ENCODE measurements at places on chromosomes 11 and 22.

- no peak for DNase-seq
Observed at GRCh38 chr11:117002639-117003299, 95.5 kb downstream of the SIK3 start.

GRCh38 chr22:17912945-17913721 lies 111.2 kb downstream of the MICAL3 start:
- DNase-seq = no peak

DNA sequence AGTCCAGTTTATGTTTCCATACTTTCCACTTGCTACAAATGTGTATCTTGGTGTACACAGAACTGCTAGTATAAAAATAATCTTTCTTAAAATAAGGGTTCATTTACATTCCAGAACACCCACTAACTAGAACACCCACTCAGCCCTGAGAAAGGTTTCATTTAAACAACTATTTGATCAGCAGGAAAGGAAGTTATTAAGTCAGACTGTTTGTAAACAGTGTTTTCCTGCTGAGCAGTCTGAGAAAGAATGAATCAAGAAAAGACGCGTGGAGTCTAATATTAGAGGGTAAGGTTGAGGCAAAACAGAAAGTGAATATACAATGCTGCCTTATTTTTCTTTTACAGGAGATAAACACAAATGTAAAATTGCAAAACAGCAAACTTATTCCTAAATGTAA lies 32.7 kb downstream of the NARS2 start:
- DNase-seq = no peak

DNA sequence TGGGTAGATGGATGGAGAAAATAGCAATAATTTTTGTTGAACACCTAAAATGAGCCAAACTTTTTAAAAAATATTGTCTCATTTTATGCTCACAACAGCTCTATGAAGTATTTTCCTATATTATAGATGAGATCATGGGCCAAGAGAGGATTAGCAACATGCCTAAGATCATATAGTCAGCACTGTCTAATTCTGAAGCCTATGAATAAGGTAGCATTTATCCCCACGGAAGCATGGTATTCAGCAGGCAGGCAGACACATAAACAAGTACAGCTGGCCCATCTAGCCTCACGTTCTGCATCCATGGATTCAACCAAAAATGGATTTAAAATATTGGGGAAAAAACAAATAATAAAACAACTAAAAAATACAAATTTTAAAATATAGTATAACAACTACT lies 21.9 kb upstream of the RAB30 start:
- no peak for DNase-seq

- DNase-seq = no peak
Observed at GRCh38 chr22:38219632-38220031, 17.8 kb downstream of the MAFF start.

- DNase-seq = no peak
Observed at GRCh38 chr11:60753309-60753708, 3.4 kb upstream of the MS4A15 start.

DNA sequence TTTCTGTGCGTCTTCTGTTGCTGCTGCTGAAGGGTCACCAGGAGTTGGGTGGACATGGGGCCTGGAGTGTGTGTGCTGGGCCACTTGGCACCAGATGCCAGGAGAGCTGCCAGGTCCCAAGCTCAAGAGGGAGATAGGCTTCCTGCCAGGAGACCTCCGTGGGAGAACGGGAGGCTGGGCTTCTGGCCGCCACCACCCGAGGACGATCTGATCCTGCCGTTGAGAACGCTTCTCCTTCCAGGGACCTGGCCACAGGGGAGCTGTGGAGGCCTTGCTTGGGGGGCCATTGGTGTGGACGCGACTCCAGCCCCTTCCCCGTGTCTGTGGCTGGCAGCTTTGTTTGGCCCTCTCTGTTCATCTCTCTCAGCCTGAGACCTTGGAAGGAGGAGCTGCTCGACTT lies 2.4 kb downstream of the BRSK2 start:
- no peak for DNase-seq

- DNase-seq = no peak
Observed at GRCh38 chr11:11963842-11964773, 44.3 kb downstream of the DKK3 start.

DNA sequence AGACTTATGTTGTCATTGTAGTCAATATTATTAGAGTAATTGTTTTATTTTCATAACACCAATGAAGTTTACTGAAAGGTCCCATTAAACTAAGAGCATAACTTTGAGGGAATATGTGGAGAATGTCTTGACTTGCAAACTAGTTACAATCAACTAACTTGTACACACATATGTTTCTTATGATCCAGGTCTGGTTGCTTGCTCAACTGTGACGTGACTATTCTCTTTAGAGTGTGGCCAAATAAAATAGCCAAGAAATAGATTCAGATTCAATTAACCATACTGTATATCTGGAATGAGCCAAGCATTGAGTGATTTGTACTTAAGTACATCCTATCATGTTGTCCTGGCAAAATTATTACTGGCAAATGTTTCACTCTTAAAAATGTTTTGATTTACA lies 101.7 kb downstream of the METTL15 start:
- no peak for DNase-seq

GRCh38 chr11:130508913-130509312 lies 60.5 kb downstream of the ADAMTS15 start:
- no peak for DNase-seq

GRCh38 chr22:38218661-38219622 lies 17.1 kb downstream of the MAFF start:
- DNase-seq = no peak

DNA sequence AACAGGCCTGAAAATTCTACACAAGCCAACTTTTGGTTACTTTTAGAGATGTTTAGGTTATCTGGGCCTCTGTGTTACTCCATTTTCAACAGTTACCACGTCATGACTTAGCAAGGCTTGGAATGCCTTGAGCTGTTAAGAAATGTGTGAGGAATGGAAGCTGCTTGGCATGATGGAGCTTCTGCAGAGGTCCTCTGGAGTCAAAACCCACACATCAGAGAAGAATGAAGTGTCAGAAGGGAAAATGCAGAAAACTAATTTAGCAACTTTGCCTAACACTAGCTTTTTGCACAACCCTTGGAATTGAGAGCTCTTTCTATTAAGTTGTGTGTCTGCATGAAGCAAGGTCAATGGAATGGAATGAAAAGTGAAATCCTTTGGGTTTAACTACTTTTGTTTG lies 27.4 kb downstream of the FAT3 start:
- DNase-seq = no peak

DNA sequence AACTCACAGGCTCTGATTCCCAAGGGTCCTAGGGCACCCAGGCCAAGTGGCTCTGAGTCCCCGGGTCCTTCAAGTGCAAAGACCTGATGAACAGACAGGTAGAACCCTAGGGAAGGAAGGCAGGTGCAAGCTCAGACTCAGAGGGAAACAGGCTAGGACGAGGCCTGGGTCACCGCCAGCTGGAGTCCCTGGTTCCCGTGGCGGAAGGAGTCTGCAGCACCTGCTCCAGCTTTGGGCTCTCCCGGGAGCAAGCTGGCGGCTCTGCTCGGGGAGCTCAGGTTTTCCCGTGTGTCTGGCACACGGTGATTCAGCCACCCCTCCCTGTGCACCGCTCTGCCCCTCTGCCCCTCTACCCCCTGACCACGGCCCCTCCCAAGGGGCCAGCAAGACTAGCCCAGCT lies 59.8 kb downstream of the WNT7B start:
- DNase-seq = no peak

DNA sequence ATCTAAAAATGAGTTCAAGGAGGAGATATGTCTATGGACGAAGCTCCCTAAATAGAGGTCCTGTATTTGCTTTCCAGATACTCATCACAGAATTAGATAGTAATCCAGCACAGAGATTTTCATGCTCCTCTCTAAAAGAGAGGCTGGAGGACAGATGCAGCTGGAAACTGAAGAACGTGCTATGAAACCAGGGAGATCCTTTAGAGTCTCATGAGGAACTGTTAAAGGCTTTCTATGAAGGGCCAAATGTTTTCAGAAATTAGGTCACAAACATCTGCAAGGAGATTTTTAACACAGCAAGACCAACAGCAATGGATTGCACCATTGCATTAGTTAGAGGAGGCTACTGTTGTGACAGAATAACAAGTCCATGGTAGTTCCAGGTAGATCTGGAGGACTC lies 95.6 kb upstream of the ARHGAP20 start:
- DNase-seq = no peak

DNA sequence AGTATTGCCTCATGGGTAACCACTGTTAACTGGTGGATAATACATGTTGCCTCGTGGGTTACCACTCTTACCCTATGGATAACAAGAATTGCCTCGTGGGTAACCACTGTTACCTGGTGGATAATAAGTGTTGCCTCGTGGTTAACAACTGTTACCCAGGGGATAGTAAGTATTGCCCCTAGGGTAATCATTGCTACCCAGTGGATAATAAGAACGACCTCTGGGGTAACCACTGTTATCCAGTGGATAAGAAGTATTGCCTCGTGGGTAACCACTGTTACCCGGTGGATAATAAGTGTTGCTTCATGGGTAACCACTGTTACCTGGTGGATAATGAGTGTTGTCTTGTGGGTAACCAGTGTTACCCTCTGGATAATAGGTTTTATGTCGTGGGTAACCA lies 28.1 kb upstream of the NXPE4 start:
- DNase-seq = no peak

DNA sequence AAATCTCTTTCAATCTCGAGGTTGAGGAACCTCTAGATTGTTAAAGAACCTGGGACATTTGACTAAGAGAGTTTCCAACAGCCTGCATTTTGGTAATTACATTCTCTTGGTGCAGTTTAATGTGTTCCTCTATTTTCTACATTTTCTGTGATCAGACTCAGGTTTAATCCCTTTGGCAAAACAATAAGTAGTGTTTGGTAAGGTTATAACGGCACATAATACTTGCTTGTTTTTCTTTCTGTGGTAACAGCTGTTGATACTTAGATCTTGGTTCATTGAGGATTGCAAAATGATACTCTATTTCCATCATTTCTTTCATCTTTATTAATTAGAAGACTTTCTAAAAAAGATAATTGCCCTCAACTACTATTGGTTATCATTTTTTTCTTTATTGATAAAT lies 271.3 kb downstream of the SBF2 start:
- no peak for DNase-seq

GRCh38 chr11:119315131-119316015 lies 1.6 kb downstream of the MCAM start:
- no peak for DNase-seq

GRCh38 chr22:22933807-22934542 lies 46.4 kb downstream of the IGLL5 start:
- DNase-seq = no peak

DNA sequence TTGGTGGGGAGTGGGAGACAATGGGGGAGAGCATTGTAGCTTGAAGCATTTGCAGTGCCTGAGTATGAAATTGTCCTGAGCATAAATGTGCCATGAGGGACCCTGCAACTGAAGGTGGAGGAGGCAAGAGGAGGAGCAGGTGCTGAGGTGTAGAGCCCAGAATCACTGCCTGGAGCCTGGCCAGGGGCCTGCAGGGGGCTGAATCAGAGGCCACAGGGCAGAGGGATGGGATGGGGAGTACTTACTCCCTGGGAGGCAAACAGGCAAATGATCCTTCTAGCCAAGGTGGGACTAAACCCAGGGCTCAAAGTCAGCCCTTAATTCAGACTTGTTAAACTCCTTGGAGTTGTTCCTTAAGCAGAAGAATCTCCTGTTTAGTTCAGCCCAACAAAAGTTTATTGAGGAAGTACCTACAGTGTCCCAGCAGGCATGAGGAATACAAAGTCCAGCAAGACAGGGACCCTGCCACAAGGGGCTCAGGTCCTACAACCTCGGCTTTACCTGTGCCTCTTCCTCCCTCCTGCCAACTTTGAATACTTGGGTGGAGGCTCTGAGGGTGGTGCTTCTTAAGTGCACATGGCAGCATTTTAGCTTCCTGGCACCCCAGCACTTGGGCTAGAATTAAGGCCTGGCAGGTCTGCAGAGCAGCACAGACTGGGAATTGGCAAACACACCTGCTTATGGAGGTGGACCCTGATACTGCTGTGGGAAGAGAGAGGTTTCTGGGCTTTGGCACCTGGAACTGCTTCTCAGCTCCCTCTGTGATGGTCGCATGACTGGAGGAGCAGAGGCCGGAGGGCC lies 20.0 kb downstream of the MICAL2 start:
- no peak for DNase-seq

GRCh38 chr22:47132428-47132825 lies 370.0 kb downstream of the TBC1D22A start:
- DNase-seq = no peak

DNA sequence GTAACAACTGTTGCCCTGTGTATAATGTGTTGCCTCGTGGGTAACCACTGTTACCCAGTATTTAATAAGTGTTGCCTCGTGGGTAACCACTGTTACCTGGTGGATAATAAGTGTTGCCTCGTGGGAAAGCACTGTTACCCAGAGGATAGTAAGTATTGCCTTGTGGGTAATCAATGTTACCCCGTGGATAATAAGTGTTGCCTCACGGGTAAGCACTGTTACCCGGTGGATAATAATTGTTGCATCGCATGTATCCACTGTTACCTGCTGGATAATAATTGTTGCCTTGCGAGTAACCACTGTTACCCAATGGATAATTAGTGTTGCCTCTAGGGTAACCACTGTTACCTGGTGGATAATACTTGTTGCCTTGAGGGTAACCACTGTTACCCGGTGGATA lies 17.1 kb upstream of the NXPE4 start:
- DNase-seq = no peak

DNA sequence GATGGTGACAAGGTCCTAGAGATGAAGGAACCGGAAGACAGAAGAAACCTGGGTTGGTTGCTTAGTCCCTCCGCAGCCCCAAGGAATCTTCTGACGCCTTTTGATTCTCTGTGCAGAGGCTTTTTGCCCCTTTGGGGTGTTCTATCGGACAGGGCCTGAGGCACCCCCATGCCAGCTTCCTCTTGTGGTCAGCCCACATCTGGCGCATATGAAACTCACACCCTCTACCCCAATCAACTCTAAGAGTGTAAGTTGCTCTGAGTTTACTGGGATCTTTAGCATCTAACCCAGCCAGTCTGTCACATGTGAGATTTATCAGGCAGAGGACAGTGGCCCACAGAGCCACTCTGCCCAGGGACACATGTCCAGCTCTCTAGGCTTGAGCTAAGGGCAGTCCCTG lies 17.4 kb downstream of the RASD2 start:
- no peak for DNase-seq

GRCh38 chr22:19336133-19337075 lies 44.9 kb upstream of the CLTCL1 start:
- no peak for DNase-seq

DNA sequence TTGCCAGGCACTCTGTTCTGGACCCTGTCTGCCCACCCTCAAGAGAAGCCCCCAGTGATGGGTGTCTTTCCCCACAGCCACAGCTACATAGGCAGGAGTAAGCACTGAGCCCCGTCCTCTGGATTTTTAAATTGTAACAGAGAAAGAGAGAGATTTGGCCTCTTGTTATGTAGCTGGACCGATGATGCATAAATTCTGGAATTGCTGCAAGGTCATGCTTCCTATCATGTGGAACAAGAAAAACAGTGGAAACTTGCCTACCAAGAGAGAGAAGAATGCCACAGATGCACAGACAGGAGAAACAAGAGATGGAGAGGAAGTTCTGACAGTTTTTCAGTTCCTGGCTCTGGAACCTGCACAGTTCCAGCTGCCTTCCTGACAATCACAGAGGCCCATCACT lies 150.2 kb downstream of the ETS1 start:
- no peak for DNase-seq

Measured in stimulated activated CD4-positive, alpha-beta T cell treated with anti-CD3 and anti-CD28 coated beads, Interleukin-15, amount 100 ng/mL, for 1 hour (primary cell).